ENCODE measurements at places on chromosomes 5 and 9.

- no peak for DNase-seq
These were observed 253.5 kb upstream of the HAPLN1 start for GRCh38 chr5:83973925-83974815.

DNA sequence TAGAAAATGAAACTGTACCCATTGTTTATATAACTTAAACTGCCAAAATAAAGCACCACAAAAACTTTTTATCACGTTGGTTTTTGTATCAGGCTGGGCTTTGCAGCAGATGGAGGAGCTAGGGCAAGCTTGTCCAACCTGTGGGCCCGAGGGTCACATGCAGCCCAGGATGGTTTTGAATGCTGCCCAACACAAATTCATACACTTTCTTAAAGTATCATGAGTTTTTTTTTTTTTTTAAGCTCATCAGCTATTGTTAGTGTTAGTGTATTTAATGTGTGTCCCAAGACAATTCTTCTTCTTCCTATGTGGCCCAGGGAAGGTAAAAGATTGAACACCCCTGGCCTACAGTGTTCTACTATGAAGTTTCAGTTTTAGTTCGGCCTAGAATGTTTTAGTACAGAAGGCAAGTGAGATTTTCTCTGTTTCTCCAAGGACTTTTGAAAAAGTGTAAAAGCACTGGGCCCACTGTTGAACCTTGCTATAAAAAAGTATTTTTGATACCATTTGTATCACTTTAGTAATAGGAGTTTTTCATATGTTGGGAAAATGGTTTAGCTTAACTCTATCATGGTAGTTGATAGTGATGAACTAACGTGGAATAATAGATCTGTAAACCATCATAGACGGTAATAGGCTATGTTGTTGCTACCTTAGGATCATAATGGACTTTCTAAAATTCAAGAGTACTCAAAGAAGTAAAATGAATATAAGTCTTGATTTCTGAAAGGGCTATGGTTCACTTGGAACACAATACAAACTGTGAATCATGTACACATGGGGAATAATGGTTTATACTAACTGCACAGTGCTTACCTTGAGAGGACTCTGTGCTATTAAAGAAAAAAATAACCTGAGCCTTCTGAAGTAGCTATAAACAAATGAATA lies 2.9 kb downstream of the CDKN2A start:
- no peak for DNase-seq

GRCh38 chr5:35194635-35195471 lies 35.4 kb downstream of the PRLR start:
- no peak for DNase-seq

DNA sequence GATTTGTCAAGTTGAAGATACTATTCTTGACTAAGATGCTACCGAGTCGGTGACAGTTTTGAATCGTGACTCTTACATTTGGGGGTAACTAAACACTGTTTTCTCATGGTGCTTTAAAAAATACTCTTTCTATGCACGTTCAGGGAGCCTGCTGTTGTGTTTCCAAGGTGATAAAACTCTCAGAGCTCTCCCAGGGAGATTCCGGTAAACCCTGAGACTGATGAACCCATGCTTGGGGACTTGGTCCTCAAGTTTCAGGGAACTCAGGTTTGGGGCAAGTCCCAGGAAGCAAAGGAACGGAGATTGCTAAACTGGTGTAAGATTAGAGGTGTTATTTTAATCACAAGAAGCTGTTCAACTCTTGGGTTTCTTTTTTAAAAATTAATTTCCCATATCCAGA lies 1.4 kb downstream of the GDA start:
- no peak for DNase-seq

DNA sequence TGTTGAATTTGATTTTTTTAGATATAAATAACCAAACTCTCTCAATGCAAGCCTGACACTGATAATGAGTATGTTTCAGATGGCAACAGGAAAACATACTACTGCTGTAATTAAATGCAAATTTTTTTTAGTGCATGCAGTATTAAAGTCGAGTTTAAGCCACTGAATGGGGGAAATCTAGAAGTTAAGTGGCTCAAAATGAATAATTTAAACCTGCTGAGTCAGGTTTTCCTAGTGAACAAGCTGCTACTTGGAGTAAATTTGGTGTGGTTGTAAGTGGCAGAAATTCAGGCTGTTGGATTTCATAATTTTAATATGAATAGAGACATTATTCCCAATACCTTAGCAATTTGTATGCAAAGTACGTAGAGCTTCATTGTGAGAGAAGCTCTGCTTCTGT lies 121.8 kb downstream of the SLF1 start:
- no peak for DNase-seq
